ENCODE measurements at places on chromosomes 16 and 17. TPM values are rescaled to one million over a fixed set of nuclear protein-coding genes. Genes with fewer than 3 reads are reported as not detected.

Gene KRTAP9-9
- total RNA-seq = not detected

Gene TBC1D28
- not detected for total RNA-seq

Gene ARL5C
- not detected for total RNA-seq

Gene DPEP3
- total RNA-seq = 0.25 TPM

Gene TTYH2
- 6.4 TPM for total RNA-seq

Gene FOXN1
- not detected for total RNA-seq

Gene CCDC200
- total RNA-seq = not detected

Gene YPEL2
- total RNA-seq = 7.4 TPM

Gene SPG7
- 70.6 TPM for total RNA-seq

Gene RAMP2
- 10.1 TPM for total RNA-seq

Gene MAP2K3
- 3.7 TPM for total RNA-seq

Gene TUBB3
- total RNA-seq = 1,889 TPM

Gene SLC52A1
- not detected for total RNA-seq

Gene ZNF205
- total RNA-seq = 14.5 TPM

Gene TBX2
- total RNA-seq = 0.49 TPM

Gene TMEM98
- total RNA-seq = 32.7 TPM

Gene TEKT1
- total RNA-seq = 2.0 TPM

Gene UMOD
- total RNA-seq = not detected

Gene KRT33A
- not detected for total RNA-seq

Gene KRT34
- 0.74 TPM for total RNA-seq

Gene GINS2
- 3.4 TPM for total RNA-seq

Data from temporal lobe (tissue), 4 donors.